ENCODE measurements at places on chromosomes 4 and X. TPM values are rescaled to one million over a fixed set of nuclear protein-coding genes. Genes with fewer than 3 reads are reported as not detected.

GRCh38 chr4:118865091-118865708 is 23.5 kb upstream of the SYNPO2 start:
- peak; percentile 55 for DNase-seq

GRCh38 chrX:78330540-78330939 is 3.1 kb upstream of the CYSLTR1 start:
- DNase-seq, result no peak

GRCh38 chr4:39330353-39330752 is 35.8 kb downstream of the RFC1 start:
- no peak for DNase-seq

GRCh38 chr4:71209161-71209560 is 129.7 kb upstream of the SLC4A4 start:
- no peak for DNase-seq

- DNase-seq, result no peak
These were observed 135.6 kb upstream of the EPHA5 start for GRCh38 chr4:65805936-65806335.

GRCh38 chr4:58064653-58065052 is 954.5 kb upstream of the IGFBP7 start:
- DNase-seq, result no peak

DNA sequence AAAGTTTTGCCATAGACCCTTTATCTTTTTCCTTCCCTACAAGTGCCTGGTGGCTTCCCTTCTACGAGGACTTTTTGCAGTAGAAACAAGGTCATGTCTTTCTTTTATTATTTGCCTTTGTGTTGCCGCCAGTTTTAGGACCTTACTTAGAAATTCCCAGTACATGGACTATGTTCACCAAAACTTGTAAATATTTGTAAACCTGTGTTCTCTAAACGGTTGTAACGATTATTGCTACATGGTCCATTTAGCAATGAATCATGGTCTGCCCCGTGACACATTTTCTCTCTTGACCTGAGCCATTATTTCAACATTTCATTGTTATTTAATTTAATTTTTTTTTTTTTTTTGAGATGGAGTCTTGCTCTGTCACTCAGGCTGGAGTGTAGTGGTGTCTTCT is 110.7 kb downstream of the MFAP3L start:
- DNase-seq, result no peak

GRCh38 chrX:97402903-97403302 is 519.2 kb downstream of the RPA4 start:
- no peak for DNase-seq

CENPI gene
- total RNA-seq, result 18.0 TPM

- no peak for DNase-seq
These were observed 1.8 kb downstream of the ZNF674 start for GRCh38 chrX:46543441-46543840.

DNA sequence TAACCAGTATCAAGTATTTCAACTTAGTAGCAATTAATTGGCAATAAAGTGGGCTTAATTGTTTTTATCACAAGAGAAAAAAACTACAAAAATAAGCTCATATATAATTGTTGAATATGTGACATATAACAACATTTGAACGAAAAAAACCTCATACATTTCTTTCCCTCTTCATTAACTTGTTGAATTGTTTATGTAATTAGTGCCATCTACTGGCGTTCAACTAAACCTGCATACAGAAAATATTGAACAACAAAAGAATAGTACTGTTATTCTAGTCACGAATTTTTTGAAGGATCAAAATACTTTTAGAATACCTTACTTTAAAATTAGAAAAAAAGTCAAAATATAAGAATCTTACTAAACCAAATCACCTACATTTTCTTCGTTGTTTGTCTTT is 586.5 kb upstream of the FTHL17 start:
- no peak for DNase-seq

- peak; percentile 26 for DNase-seq
These were observed 60.1 kb downstream of the LRP2BP start for GRCh38 chr4:185335579-185335978.

RADX gene
- total RNA-seq, result 0.26 TPM
